ENCODE measurements at places on chromosomes 16 and 17. TPM values are rescaled to one million over a fixed set of nuclear protein-coding genes. Genes with fewer than 3 reads are reported as not detected.
A peak's percentile ranks its signal among the peaks of the same experiment; 100 is the strongest.

The IL17C gene
- total RNA-seq: 0.14 TPM

The FKBP10 gene
- total RNA-seq: 213 TPM

The MT1H gene
- total RNA-seq: 3.0 TPM

The LDHD gene
- total RNA-seq: 13.7 TPM

The OR4D1 gene
- 0.22 TPM for total RNA-seq

The GPR139 gene
- total RNA-seq: 0.15 TPM

The KCNH4 gene
- total RNA-seq: not detected

The RASD1 gene
- total RNA-seq: 5.3 TPM

- DNase-seq: no peak
These were observed 27.9 kb downstream of the ADCY7 start for GRCh38 chr16:50293994-50294855.

GRCh38 chr16:29678691-29679267, at the start of gene QPRT:
Gene QPRT (plus strand): TSS chr16:29679180. CDS start chr16:29679198, 18 bp downstream.
- DNase-seq: peak; percentile 95

DNA sequence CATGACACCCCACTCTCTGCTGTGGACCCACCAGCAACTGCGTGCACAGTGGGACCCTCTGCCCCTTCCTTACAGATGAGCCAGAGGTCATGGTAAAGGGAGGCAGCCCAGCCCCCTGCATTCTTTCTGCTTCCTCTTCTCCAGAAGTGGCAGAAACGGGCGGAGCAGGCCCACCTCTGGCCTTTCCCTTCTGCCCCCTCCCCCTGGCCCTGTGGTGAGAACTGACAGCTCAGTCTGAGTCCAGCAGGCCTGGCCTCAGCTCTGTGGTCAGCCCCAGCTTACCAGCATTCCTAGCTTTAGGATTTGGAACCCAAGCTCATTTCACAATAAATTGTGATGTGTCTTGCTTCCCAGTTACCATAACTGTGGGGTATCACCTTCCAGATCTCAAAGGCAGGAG, 4.8 kb upstream of the ANKRD11 start:
- DNase-seq: peak; percentile 27

GRCh38 chr16:50025537-50025931, 509 bp downstream of the CNEP1R1 start:
- DNase-seq: no peak

DNA sequence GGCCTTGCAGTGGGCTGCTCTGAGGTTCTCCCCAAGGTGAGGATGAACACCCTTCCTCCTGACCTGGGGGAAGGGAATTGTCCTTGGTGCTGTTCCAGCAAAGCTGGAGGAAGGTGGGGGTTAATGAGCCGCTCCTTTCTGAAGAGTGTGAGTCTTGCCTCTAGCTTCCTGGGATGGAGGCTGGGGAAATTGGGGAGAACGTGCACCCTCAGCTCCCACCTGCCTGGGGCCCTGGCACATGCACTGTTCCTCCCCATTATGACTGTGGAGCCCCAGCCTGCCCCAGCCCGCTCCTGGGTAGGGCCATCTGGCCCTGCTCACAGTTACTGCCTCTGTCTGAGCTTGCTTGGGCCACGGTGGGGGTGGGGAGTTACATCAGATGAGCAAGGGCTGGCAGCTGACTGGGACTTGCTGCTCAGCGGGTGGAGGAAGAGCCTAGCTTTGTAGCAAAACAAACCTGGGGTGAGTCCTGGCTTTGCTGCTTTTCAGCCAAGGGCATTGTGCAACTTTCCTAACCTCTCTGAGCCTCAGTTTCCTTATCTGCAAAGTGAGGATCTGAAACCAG, 11.1 kb downstream of the TNS4 start:
- peak; percentile 87 for DNase-seq

GRCh38 chr16:23784811-23785447, 30.1 kb downstream of the CHP2 start:
- DNase-seq: no peak

- no peak for DNase-seq
These were observed 4.3 kb downstream of the TMC6 start for GRCh38 chr17:78124081-78124835.

DNA sequence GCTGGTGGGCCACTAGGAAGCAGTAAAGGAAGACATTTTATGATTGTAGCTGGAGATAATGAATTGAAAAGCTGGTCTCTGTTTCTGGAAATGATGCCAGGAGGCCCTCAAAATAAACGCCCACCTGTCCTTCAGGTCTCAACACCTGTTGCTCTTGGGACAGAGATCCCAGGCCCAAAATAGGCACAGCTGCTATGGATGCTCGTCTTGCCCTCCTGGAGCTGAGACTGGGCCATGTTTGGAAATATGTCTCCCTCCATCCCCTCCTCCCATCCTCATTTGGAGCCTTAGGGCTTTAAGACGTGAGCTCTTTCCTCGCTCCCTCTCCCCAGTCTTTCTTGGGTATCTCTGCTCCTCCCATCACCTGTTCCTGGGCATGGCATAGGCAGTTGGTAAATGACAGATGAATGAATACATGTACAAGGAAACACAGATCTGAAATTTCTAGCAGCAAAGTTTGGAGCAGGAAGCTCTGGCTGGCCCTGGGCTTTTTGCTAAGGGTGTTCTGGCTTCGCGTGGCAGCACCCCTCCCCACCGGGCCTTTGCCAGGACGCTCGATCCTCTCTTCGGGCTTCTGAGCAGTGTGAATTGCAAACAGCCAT, 33.3 kb downstream of the MYH3 start:
- DNase-seq: peak; percentile 4

DNA sequence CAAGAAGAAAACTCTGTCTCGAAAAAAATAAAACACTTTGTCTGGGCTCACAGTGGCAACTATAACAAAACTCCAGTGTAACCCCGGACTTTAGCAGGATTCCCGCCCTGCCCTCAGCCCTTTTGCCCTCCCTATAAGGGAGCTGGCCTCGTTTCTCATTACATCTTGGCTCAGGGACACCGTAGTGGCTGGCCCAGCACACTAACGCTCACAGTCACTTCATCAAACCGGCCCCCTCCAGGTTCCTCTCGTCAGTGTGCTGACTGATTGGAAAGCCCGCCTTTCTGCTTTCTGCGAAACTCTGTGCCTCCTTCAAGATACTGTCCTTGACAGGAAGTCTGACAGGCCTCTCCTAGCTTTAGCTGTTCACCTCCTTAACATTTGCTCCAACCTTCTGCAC, 11.2 kb upstream of the MYO1C start:
- no peak for DNase-seq

DNA sequence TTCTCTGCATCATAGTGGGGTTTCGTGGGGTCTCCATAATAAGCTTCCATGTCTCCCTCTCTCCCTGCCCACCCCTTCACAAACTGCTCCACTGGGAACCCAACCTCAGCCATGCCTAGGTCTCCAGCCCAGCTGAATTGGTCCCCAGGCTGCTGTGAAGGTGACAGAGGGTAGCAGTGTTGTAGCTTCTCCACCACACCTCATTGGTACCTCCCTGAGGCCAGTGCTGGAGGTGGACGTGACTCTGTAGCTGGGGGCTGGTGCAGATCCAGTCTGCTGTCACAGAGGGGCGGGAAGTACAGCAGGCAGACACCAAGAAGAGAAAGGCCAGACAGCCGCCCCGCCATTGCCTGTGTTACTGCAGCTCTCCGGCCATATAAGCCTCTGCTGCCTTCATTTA, 82.1 kb downstream of the OR1D5 start:
- DNase-seq: no peak

DNA sequence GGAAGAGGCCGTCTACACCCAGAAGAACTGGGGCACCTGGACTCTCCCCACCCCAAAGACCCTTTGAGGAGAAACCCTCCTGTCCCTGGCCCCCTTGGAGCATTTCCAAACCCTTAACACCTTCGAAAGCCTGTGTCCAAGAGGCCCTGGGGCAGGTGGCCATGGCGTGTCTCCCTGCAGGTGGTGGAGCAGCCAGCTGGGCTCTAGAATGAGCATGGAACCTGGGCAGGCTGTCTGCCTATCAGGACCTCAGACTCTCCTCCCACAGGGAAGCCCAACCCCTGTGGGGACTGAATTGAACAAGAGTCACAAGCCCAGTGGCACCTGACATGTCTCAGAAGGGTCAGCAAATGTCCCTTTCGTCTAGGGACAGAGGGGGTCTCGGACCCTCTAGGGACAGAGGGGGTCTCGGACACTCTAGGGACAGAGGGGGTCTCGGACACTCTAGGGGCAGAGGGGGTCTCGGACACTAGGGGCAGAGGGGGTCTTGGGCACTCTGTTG, 8.4 kb downstream of the CBX4 start:
- no peak for DNase-seq

- peak; percentile 62 for DNase-seq
These were observed 2.0 kb downstream of the PLD6 start for GRCh38 chr17:17204041-17204591.

DNA sequence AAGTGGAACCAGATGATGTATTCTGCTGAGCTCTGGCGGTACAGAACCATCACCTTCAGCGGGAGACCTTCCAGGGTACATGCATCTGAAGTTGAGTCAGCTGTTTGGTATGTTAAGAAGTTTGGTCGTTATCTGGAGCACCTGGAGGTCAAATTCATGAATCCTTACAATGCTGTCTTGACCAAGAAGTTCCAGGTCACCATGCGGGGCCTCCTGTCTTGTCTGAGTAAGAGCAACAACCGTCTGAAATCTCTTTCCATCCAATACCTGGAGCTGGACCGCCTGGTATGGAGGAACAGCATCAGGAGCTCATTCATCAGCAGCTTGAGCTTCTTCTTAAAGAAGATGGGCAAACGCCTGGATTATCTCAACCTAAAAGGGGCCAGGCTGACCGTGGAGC, 4.0 kb downstream of the FBXO39 start:
- no peak for DNase-seq

DNA sequence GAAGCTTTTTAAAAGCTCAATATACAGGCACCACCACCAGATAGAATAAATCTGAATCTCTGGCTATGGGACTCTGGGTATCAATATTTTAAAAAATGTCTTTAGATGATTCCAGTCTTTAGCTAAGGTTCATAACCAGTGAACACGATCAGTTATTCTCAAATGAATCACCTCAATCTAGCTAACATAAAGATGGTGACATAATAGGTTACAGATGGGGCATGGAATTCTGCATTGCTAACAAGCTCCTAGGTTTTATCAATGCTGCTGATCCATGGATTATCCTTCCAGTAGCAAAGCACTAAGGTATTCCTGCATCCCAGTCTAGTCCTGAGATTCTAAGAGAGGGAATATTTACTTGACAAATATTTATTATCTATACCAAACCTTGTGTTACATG, 415.5 kb upstream of the CDH11 start:
- no peak for DNase-seq

DNA sequence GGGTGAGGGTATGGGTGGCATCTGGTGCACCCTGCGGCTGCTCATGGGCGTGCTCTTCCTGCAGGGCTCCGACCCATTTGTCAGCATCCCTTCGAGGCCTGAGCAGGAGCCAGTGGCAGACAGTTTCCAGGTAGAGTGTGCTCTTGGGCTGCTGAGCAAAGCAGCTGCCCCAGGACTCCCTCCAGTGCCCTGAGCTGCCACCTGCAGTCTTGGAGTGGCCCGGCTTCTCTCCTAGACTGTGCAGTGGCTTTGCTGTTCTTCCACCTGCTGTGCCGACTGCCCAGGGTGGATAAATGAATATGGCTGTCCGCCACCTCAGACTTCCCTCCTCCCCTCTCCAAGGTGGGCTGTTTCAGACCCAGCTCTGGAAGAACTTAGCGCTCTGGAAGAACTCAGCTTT, 10.8 kb upstream of the JPT2 start:
- DNase-seq: no peak

DNA sequence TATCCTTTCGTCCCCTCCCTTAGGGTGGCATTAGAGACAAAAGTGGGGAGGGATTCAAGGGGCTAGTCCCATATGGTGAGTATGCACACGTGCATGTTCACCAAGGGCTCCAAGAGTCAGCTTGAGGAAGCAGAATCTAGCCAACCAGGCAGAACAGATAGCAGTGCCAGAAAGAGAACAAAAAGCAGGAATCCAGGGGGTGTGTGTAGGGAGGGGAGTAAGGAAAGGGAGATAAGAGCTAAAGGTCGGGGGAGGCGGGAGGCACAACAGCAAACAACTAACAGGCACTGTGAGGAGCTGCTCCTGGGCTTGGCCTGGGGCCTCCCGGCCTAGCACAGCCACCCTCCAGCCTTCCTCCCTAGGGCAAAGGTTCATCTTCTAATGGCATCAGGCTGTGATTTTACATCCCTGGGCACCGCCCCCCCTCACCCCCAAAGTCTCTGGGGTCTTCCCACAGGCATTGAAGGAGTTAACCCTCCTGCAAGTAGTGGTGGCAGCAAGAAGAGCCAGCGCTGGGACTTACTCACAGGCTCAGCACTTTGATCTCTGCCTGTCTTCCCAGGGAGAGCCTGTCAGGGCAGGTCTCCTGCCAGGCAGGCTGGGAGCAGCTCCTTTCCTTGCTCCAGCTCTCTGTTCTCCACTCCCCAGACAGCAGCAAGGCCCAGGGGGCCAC, 12.4 kb upstream of the SUPT4H1 start:
- peak; percentile 44 for DNase-seq

- DNase-seq: no peak
These were observed 7.9 kb downstream of the SOCS1 start for GRCh38 chr16:11248133-11248532.

- DNase-seq: no peak
These were observed 124.1 kb downstream of the SOX9 start for GRCh38 chr17:72244956-72245355.

DNA sequence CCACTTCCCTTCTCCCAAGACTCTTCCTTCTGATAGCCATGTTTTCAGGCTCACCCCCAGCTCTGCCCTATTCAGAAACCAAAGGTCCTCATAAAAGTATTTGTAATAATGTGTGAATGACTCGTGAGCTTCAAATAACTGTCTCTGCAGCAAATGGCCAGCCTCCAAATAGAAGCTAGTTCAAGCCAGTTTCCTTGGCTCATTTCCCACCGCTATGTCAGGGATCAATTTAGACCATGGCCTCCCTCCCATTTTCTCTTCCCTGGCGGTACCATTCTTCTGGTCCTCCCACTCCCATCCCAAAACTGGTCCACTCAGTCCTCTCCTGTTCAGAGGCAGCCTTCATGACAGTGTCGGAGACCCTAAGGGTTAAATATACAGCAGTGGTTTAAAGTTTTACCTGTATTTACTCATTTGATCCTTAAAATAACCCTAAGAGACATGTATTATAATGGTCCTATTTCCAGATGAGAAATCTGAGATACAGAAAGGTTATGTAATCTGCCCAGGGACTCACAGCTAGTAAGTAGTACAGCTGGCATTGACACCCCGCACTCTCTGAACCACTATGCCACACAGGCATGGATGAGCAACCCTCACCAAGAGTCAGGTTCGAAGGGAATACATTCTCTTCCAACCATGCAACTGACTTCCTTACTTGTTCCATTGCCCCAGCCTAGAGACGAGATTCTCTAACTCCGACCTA, 42.9 kb downstream of the GAS7 start:
- no peak for DNase-seq

GRCh38 chr17:66951605-66951953, 12.9 kb upstream of the CACNG4 start:
- DNase-seq: no peak

DNA sequence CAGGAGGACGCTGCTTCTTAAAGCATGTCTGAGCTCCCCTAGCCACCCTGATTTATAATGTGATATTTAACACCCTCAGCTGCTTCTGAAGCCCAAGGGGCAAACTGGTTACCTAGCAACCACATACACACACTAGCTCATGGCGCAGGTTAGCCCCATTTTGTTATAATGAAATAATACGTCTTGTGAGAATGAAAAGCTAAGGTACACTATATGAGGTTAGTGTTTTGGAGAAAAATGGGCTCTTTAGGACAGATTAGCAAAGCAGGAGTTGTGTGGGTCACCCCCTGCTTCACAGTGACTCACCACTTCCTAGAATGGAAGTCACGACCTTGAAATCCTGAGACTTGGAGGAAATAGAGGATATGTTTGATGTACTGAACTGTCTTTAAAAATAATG, 404.8 kb upstream of the HSBP1 start:
- no peak for DNase-seq

Data from H7 (cell line).